SK-N-MC (cell line): ENCODE measurements at places on chromosomes 3 and 15.

GRCh38 chr15:77580996-77581682 is 51.6 kb downstream of the LINGO1 start:
- no peak for DNase-seq

GRCh38 chr3:139357899-139358298 is 14.1 kb downstream of the MRPS22 start:
- no peak for DNase-seq

DNA sequence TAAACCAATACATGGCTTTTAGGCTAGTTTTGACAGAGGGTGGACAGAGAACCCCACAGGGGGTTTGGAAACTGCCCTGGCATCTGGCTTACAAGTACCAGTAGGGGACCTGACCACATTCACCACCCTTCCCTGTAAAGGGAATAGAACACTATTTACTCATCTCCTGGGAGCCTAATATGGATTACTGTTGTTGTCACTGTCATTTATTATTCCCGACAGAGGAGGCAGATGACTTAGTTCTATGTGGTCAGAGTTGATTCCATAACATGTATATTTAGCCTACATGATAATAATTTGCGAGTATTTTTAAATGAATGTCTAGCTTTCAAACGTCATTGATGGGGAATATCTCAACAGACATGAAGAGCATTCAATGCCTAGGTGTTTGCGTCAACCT is 15.9 kb downstream of the ZBTB38 start:
- DNase-seq = peak; percentile 59

- no peak for DNase-seq
Observed at GRCh38 chr3:71051259-71051595, 532.3 kb downstream of the FOXP1 start.

DNA sequence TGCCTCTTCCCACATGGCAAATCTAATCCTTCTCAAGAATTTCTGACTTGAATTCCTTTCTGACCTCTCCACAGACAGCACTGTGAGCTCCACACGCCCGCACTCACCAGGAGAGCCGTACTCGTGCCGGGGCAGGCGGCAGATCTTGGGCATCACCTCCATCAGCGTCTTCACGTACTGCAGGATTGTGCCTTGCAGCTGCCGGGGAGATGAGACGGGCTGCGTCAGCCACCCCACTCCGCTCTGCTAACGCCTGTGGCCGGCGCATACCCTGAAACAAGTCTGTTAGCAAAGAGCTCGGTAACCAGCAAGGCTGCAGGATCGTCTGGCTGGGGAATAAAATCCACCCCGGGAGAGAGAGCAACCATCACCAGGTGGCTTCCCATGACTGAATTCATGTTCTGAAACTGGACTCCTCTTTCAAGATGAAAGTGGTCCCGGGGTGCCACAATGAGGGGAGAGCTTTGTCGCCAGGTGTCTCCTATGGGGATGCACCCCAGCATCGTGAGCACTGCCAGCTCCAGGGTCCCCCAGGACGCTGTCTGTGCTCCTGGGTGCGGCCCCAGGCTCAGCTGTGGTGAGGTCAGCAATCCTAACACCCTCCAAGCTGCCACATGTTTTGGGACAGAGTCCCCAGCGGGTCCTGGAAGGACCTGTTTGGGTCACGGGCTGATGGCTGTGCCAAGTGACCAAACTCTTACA is 43.4 kb downstream of the NIPA2 start:
- no peak for DNase-seq

GRCh38 chr3:139299261-139300132 is 44.3 kb upstream of the MRPS22 start:
- no peak for DNase-seq

DNA sequence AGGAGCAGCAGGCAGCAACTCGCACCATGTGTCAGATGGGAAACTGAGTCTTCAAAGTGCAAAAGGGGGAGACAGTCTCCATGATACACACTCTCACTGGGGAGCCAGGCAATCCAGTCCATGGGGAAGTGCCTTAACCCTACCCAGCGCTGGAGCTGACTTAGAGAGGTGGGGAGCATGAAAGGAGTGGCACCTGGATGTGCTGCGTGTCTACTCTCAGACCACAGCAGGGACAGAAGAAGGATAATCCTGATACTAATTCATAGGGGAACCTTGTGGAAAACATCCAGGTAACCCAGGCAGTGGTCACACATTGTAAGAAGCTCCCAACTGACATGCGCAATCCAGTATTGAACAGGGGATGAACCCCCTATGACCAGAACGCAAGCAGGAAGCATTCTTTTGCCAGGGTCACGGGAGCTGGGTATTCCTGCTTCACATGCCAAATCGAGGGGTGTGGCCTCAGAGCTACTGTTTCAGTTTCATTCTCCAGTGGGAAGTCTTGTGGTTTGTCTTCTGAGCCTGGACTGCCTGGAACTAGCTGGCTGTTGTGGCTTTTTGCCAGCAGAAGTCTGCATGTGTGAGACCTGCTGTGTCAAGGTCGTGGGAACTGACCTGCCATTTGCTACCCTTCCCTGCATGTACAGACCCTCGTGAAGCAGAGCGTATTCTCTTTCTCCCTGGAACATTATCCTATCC is 367.6 kb upstream of the NDN start:
- DNase-seq = no peak

GRCh38 chr3:58804914-58805313 is 138.3 kb upstream of the FAM3D start:
- no peak for DNase-seq

DNA sequence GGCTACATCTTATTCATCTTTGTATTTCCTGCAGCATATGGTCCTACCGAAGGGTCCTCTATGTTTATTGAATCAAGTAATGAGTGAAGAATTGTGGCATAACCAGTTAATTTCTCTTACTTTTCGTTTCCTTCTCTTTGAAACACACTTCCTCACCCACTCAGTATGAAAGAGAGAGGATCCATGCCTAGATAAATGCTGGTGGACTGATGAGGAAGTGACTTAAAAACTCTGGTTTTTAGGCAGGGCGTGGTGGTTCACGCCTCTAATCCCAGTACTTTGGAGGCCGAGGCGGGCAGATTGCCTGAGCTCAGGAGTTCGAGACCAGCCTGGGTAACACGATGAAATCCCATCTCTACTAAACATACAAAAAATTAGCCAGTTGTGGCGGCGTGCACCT is 2.2 kb upstream of the MB21D2 start:
- no peak for DNase-seq

GRCh38 chr3:120349855-120350125 is 636 bp upstream of the LRRC58 start:
- no peak for DNase-seq

DNA sequence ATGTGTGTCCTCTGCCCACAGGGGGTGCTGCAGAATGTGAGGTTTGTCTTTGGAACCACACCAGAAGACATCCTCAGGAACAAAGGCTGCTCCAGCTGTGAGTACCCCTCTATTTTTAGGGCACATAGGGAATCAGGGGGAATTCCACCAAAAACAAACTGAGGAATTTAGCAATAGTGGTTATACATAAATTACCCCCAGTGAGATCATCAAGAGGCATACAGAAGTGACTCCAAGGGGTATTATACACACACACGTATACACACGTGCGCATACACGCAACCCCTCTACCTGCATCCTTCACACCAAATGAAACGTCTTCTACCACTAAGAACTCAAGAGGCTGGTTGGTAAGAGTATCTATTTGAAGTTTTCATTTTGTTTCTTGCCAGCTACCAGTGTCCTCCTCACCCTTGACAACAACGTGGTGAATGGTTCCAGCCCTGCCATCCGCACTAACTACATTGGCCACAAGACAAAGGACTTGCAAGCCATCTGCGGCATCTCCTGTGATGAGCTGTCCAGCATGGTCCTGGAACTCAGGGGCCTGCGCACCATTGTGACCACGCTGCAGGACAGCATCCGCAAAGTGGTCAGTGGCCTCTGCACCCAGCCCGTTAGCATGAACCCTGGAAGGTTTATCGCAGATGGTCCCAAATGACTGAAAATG is 2.9 kb downstream of the THBS1 start:
- no peak for DNase-seq

DNA sequence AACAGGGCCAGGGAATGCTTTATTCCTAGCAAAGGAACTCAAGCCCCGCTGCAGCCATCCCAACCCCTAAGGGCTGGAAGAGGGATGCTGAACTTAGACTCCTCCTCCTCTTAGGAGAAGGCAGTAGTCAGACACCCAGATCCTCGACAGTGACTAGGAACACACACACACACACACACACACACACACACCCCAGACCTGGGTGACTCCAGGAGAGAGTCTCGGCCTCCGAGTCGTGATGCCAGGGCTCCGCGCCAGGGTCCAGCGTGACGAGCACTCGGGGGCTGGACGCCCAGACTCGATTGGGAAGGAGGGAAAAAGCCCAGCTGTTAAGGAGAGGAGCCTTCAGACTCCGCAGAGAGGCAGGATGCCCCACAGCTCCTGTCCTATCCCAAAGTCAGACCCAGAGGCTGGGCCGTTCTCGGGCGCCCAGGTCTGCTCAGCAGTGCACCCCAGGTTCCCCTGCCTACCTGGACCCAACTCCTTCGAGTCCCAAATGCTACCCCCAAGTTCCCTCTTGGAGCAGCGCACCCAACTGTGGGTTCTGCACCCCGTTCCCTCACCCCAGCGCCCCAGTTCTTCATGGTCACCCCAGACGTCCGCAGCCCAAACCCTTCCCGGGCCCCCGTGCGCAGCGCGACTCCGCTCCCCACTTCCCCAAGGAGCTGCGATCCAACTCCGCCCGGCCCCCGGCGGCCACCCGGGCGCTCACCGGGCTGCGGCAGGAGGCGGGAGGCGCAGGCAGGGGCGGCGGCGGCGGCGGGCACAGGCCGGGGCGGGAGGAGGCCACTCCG is 421 bp downstream of the BMF start:
- no peak for DNase-seq

- DNase-seq = no peak
Observed at GRCh38 chr3:194619741-194620140, 13.5 kb downstream of the TMEM44 start.

DNA sequence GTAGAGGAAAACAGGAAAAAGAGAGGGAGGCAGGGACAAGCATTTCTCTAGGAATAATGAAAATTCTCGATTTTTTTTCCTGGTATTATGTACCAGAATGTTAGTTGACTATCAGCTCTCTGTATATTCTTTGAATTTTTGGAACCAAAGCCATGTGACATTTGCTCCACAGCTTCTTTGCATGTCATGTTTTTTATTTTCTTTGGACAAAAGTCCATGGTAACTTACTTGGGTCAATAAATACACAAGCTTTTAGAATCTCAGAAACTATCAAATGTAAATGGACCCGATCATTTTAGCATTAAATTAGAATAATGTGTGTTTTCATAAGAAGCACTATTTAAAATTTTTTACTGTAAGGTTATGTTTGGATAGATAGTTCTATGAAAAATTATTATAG is 320.5 kb downstream of the ZIC1 start:
- DNase-seq = no peak

DNA sequence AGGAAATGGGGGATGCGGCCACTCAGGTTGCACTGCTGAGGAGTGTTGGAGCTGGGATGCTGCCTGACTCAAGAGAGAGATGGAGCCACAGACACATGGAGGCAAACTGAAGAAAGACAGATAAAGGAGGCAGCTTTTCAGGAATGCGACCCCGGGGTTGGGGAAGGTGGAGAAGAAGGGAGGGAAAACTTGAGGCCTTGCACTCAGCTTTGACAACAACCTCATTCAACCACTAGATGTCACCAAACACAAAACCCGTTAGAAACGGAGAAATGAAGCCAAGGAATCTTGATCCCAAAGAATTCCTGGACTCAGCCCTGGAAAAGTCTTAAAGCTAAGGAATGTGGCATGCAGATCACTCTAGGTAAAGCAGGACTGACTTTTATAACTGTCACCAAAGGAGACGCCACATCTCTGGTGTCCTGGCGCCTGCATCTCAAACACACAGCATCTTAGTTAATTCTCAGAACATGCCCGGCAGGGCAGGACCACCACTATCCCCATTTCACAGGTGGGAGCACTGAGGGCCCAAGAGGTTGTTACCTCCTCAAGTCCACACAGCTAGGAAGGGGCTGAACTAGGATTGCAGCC is 59.6 kb upstream of the LMCD1 start:
- no peak for DNase-seq

DNA sequence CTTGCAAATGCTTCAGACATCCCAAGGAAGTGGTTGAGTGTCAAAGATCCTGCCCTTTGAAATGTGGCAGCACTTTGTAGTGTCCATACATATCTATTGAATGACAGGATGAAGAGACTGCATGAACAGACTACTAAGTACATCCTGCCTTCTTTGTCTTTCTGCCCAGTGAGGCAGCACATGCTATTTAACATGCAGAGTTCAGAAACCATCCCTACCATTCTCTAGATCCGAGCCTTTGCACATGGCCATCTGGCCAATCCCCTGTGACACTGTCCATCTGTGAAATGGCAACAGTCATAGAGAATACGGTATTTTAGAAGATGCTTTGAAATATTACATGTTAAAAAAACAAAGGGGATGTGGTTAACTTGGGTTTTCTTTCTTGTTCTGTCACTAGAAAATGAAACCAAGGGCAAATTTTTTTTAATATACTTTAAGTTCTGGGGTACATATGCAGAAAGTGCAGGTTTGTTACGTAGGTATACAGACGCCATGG is 519.6 kb downstream of the NTRK3 start:
- no peak for DNase-seq

DNA sequence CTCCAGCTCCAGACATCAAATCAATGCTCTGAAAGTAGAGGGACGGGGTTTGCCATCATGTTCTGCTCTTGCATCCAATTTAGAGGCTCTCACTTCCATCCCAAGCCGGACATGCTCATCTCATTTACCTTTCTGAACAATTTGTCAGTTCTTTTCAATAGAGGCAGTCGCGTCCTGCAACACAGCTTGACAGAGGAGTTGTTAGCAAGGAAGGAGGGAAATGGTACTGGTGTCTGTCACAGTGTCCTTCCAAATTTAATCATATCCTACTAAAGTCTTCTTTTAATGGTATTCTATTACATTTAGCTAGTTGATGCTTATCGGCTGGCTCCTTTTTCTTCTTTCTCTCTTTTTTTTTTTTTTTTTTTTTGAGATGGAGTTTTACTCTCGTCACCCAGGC is 45.6 kb downstream of the HHLA2 start:
- DNase-seq = no peak

GRCh38 chr3:36907911-36908646 is 36.8 kb downstream of the TRANK1 start:
- no peak for DNase-seq

DNA sequence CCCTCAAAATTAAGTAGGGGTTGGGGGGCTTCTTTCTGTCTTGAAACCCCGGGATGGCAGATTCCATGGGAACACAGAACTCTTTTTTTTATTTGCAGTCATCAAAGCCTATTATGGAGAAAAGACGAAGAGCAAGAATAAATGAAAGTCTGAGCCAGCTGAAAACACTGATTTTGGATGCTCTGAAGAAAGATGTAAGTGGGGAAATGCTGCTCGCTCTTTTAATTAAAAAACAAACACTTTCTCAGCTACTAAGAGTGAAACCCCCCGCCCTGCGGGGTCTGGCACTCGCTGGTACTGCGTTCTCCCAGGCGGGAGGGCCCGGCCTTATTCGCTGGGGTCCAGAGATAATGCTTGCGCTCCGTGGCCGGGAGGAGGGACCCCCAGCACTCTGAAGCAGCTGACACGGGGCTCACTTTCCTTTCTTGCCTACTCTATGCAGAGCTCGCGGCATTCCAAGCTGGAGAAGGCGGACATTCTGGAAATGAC is 615 bp downstream of the HES1 start:
- DNase-seq = no peak

GRCh38 chr3:72449551-72449950 is 398.7 kb downstream of the SHQ1 start:
- no peak for DNase-seq
